ENCODE measurements at places on chromosomes 2 and 18. TPM values are rescaled to one million over a fixed set of nuclear protein-coding genes. Genes with fewer than 3 reads are reported as not detected.

GRCh38 chr2:236814593-236814992, 245.0 kb downstream of the ACKR3 start:
- no peaks in the 10 kb centered on the region for H3K36me3 ChIP-seq
- H3K27me3 ChIP-seq = no peaks in the 10 kb centered on the region
- H3K4me1 ChIP-seq = no peaks in the 10 kb centered on the region
- H3K27ac ChIP-seq = no peak overlapping the region

- H3K4me1 ChIP-seq = no peaks in the 10 kb centered on the region
- H3K36me3 ChIP-seq = no peaks in the 10 kb centered on the region
- H3K27me3 ChIP-seq = peaks cover 2% of the 10 kb centered on the region
- H3K4me3 ChIP-seq = no peak overlapping the region
- H3K27ac ChIP-seq = no peak overlapping the region
These were observed 119.7 kb upstream of the ALKAL2 start for GRCh38 chr2:407630-408029.

GRCh38 chr2:152106464-152106863, 7.6 kb upstream of the CACNB4 start:
- H3K27ac ChIP-seq = no peak overlapping the region
- no peaks in the 10 kb centered on the region for H3K4me1 ChIP-seq
- no peak overlapping the region for H3K4me3 ChIP-seq
- no peak for DNase-seq
- H3K36me3 ChIP-seq = no peaks in the 10 kb centered on the region
- H3K27me3 ChIP-seq = peaks cover 7% of the 10 kb centered on the region

DNA sequence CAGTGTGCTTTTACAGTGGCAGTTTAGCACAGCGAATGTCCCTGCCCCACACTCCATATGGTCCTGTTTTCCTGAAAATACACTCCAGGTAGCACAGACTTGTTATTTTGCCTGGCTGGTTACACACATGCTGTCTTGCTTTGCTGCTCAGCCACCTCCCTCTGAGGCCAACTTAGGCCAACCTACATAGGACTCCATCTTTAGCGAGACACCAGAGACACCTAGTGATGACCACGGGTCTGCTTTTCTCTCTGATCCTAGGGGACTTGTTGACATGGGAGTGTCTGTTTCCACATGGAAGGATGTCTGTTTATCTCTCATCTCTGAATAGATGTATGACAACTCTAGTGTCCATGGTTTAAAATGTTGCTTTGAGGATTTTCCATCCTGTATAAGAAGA, 43.3 kb downstream of the PLEKHB2 start:
- peaks cover 53% of the 10 kb centered on the region for H3K36me3 ChIP-seq
- no peaks in the 10 kb centered on the region for H3K4me1 ChIP-seq
- no peaks in the 10 kb centered on the region for H3K27me3 ChIP-seq
- H3K27ac ChIP-seq = no peak overlapping the region
- no peak overlapping the region for H3K4me3 ChIP-seq
- DNase-seq = no peak

DNA sequence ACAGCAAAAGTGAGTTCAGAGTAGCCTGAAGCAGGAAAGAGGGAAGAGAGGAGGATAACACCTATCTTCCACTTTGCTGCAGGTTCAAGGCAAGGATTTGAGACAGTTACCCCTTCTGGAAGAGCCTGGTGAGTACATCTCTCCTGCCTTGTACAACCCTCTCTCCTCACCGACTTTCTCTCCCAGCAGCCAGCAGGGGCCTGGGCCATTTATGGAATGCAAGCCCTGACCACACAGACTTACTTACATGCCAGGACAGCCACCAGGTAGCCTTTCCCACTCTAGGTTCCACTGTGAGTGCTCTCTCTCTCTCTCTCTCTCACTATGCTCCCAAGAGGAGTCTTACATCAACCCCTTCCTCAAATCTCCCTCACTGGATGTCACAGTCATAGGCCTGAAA, 57.0 kb downstream of the BCL11A start:
- H3K4me3 ChIP-seq = no peak overlapping the region
- no peaks in the 10 kb centered on the region for H3K36me3 ChIP-seq
- no peaks in the 10 kb centered on the region for H3K4me1 ChIP-seq

- no peak overlapping the region for H3K4me3 ChIP-seq
- H3K36me3 ChIP-seq = no peaks in the 10 kb centered on the region
- no peaks in the 10 kb centered on the region for H3K4me1 ChIP-seq
- H3K27me3 ChIP-seq = no peaks in the 10 kb centered on the region
- H3K27ac ChIP-seq = no peak overlapping the region
These were observed 343.2 kb downstream of the EIPR1 start for GRCh38 chr2:3034396-3034795.

DNA sequence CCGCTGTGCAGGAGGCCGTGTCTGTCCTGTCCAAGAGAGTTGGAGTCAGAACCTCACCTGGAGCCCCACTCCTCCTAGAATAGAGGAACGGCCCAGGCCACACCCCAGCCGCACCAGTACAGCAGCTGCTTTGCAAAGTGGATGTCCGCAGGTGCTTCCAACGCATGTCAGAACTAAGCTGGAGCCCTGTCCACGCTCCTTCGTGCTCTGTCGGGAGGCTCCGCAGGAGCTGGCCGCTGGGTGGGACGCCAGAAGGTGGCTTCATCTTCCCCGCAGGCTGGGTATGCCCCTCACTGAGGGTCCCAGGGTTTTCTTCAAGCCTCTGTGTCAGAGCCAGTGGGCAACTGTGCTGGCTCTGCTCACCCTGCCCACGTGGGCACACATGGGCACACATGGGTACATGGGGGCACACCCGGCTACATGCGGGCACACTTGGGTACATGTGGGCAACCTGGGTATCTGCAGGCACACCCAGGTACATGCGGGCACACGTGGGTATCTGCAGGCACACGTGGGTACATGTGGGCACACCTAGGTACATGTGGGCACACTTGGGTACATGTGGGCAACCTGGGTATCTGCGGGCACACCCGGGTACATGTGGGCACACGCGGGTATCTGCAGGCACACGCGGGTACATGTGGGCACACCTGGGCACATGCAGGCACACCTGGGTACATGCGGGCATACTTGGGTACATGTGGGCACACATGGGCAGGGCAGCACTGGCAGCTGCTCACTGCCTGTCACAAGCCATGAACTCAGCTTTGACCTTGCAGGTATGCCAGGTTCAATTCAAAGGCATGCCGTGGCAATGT, 67.1 kb upstream of the CTDP1 start:
- H3K36me3 ChIP-seq = no peaks in the 10 kb centered on the region
- no peaks in the 10 kb centered on the region for H3K27me3 ChIP-seq
- H3K4me1 ChIP-seq = no peaks in the 10 kb centered on the region
- no peak for DNase-seq
- no peak overlapping the region for H3K27ac ChIP-seq

DNA sequence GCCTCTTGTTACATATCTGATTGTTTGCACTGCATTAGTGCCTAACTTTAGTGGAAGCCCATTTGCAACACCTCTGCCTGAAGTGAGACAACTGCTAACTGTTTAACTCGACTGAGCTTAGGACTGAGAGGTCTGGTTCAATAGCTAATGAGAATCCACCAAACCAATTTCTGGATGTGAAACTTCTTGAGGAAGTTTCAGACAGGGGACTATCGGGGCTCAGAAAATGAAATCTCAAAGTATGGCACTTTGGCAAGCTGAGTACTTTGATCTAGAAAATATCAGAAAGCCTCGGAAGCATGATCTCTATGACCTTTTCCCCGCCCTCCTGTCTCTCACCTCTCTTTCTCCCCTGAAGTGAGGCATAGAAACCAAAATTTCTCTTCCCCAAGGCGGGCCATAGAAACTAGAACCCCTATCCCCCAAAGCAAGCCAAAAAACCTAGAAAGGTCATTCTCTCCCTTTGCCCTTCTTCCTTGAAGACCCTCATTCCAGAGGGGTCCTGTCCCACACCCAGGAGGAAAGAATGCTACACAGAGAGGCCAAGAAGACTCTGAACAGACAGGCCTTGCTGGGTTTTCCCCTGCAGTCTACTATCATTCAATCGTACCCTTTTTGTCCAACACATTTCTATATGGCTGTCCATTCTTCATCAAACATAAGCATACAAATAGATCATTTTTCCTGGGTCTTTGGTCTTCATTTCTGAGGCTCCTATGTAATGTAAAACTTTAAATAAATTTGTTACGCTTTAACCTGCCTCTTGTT, 69.6 kb upstream of the CREB1 start:
- H3K27me3 ChIP-seq = no peaks in the 10 kb centered on the region
- no peak overlapping the region for H3K4me3 ChIP-seq
- H3K27ac ChIP-seq = no peak overlapping the region
- H3K4me1 ChIP-seq = no peaks in the 10 kb centered on the region
- no peaks in the 10 kb centered on the region for H3K36me3 ChIP-seq

- no peak for DNase-seq
- no peaks in the 10 kb centered on the region for H3K4me1 ChIP-seq
- no peaks in the 10 kb centered on the region for H3K27me3 ChIP-seq
- no peak overlapping the region for H3K4me3 ChIP-seq
These were observed 117.5 kb downstream of the ATP9B start for GRCh38 chr18:79186649-79187048.

DNA sequence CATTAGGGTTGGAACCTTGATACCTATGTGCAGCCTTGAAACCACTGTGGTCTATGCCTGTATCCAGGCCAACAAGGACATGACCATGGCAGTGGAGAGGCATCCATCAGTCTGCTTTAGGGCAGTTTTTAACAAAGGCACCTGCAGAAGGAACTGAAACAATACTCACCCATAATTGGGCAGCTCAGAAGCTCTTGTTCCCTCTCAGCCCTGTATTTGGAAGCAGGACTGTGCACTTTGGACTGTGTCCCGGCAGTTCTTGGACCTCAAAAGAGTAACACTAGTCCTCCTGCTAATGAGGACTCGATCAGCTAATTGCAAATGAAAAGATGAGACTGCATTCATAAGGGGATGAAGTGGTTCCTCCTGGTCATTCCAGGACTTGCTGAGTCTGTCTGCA, 500.2 kb upstream of the TNP1 start:
- H3K4me3 ChIP-seq = no peak overlapping the region
- H3K4me1 ChIP-seq = no peaks in the 10 kb centered on the region
- no peak for DNase-seq
- no peak overlapping the region for H3K27ac ChIP-seq

GRCh38 chr2:309954-310510, 22.1 kb upstream of the ALKAL2 start:
- no peaks in the 10 kb centered on the region for H3K36me3 ChIP-seq
- H3K4me1 ChIP-seq = no peaks in the 10 kb centered on the region
- no peak overlapping the region for H3K4me3 ChIP-seq
- H3K27ac ChIP-seq = no peak overlapping the region

DNA sequence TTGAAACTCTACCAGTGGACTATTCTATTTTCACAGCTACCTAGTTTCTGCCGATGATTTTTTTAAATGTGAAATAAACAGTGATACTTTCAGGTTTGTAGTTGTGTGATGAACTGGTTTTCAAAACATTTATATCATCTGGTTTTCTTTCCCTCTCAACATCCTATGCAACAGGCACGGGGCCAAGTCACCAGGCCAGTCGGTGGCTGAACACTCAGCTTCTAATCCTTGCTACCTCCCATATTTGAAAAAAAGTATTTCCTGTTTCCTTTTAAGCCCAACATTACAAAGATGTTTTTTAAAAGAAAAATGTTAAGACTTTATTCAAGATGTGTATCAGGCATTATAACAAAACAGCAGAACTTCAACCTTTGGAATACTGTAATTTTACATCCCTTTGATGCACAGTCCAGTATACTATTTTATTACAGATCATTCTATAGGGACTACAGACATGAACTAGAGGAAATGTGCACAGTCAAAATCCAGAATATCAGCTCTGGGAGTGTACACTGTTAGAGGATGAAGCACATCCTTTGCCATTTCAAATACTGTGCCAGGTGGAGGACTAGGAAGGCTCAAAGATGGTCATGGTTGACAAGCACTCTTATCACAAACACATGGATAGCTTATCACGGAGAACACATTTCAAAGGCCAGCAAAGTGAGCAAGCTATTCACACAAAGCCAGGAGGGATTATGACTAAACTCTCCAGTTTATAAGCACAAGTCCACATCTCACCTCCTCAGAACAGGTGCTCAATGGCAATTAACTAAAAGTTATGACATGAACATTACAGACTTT, 14.6 kb downstream of the MRPL35 start:
- no peaks in the 10 kb centered on the region for H3K27me3 ChIP-seq
- H3K36me3 ChIP-seq = peaks cover 55% of the 10 kb centered on the region
- no peak overlapping the region for H3K4me3 ChIP-seq
- DNase-seq = no peak

DNA sequence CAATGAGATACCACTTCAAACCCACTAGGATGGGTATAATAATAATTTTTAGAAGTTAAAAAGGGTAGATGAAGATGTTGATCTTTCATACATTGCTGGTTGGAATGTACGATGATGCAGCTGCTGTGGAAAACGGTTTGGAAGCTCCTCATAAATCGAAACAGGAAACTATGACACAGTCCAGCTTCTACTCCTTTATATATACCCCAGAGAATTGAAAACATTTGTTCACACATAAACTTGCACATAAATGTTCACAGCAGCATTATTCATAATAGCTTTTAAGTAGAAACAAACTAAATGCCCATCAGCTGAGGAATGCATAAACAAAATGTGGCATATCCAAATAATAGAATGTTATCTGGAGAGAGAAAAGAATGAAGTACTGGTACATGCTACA, 95.0 kb downstream of the STRADB start:
- H3K4me1 ChIP-seq = no peaks in the 10 kb centered on the region
- no peak overlapping the region for H3K4me3 ChIP-seq
- no peaks in the 10 kb centered on the region for H3K36me3 ChIP-seq
- no peak for DNase-seq

DNA sequence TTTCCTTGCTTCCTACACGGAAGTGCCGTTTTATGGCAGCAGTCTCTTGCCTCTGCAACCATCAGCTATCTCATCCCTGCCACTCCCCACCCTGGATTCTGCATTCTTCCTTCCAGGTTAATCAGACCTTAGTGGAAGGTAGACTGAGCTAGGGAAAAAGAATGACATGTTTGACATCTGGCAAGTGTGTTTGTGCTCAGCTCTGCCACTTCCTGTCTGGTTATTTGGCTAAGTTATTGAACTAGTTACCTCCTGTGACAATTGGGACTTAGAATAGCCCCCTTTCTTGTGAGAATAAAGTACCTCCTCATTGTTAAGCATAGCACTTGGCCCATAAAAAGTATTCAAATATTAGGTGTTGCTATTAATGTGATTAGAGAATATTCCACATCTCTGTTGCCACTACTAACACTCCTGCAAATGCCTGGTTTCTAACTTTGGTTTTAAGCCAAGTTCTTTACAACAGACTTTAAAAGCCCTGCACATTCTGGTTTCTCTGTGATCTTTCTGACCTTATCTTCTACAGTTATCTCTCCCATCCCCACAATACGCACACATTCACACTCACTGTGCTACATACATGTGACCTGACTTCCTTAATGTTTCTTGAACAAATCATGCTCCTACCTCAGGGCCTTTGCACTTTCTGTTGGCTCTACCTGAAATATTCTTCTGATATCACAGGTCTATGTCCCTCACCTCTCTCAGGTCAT, 10.8 kb upstream of the MAPRE2 start:
- peak overlapping the region; percentile 91 for H3K27ac ChIP-seq
- no peak for DNase-seq
- H3K4me3 ChIP-seq = peak overlapping the region; percentile 90
- H3K27me3 ChIP-seq = no peaks in the 10 kb centered on the region
- no peaks in the 10 kb centered on the region for H3K36me3 ChIP-seq
- H3K4me1 ChIP-seq = peaks cover 18% of the 10 kb centered on the region

The SERPINB12 gene
- total RNA-seq = not detected

The ZBTB7C gene
- total RNA-seq = not detected

The IL36B gene
- total RNA-seq = not detected

The MCEE gene
- 12.8 TPM for total RNA-seq

The CPO gene
- not detected for total RNA-seq

All from CD4-positive, CD25-positive, alpha-beta regulatory T cell (primary cell).